ENCODE measurements at places on chromosomes 2 and 18.

GRCh38 chr2:18362696-18363095 is 197.8 kb downstream of the RDH14 start:
- no peak for DNase-seq

DNA sequence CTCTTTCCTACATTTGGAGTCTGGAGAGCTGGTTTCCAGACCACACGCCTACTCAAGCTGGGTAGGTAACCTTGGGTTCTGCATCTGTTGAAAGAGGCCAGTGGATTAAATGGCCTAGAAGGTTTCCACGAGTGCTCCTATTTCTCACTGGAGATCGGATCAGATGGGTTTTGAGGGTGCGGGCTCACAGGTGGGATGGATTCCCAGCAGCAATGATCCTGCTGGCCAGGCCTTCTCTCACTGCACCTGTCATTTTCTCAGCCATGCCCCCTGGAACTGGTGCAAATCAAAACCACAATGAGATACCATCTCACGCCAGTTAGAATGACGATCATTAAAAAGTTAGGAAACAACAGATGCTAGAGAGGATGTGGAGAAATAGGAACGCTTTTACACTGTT is 747.5 kb upstream of the RAB6C start:
- no peak for DNase-seq

GRCh38 chr2:64328415-64328722 is 125.6 kb upstream of the LGALSL start:
- no peak for DNase-seq

- no peak for DNase-seq
Observed at GRCh38 chr2:200968735-200969134, 5.3 kb upstream of the ORC2 start.

DNA sequence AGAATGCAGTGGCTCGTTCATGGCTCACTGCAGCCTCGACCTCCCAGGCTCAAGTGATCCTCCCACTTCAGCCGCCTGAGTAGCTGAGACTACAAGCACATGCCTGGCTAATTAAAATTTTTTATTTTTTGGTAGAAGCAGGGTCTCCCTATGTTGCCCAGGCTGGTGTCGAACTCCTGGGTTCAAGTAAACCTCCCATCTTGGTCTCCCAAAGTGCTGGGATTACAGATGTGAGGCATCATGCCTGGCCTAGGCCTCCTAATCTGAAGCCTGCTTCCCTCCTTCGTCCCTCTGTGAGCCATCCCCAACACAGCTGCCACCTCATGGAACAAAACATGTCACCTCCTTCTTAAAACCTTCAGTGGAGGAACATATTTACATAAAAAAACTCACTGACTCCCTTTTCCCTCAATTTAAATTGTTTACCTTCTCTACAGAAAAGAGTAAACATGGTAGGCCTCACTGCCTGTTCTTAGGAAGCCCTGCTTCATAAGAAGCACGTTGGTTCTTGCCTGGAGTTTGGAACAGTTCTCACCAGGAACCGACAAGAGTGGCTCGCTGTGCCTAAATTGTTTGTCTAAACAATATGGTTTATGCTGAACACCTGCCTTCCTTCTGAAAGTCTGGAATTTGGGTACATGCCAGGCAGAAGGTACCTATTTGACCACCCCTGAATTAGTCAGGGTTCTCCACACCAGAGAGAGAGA is 12.1 kb upstream of the RHOB start:
- DNase-seq: no peak

DNA sequence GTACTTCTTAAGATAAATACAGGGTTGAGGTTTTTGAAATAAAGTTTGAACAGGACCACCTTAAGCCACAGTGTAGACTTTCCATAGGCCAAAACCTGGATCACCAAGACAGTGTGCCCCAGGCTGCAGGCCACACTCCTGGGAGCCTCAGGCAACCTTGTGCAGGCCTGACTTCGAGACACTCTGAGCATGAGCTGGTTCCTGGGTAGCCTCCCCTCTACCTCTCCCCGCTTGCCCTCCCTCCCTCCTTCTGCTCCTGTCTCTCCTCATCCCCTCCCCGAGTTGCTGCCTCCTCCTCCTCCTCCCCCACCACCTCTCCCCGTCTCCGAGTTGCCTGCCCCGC is 10.6 kb upstream of the PROC start:
- DNase-seq: peak; percentile 49

DNA sequence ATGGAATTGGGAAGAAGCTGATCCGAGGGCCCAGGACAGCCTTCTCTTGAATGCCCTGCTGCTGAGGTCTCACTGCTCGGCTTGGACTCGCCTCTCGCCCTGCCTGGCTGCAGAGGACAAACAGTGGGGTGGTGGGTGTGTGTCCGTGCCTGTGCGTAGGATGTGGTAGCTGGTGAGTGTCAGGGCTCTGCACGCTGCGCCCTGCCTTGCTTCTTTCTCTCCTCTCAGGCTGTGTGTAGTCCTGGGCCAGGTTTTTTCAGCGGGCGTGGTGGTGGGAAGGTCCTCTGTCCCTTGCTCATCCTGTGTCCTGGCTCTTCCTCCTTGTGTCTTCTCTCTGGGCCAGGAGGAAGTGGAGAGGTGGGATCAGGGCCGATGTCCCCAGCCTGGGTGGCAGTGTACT is 44.8 kb downstream of the RRM2 start:
- no peak for DNase-seq

DNA sequence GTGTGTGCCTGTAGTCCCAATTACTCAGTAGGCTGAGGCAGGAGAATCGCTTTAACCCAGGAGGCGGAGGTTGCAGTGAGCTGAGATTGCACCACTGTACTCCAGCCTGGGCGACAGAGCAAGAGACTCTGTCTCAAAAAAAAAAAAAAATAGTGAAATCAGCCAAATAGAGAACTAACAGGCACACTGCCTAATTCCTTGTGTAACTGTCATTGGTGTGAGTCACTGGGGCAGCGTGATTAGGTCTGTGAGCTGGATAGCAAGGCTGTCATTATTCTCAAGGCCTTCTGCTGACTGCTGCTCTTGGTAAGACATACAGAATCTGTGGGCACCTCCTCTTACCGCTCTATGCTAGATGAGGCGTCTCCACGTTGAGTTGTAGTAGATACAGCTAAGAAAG is 270.3 kb downstream of the NEDD4L start:
- no peak for DNase-seq

GRCh38 chr2:45607701-45608100 is 3.4 kb downstream of the SRBD1 start:
- DNase-seq: no peak

- DNase-seq: no peak
Observed at GRCh38 chr2:220051716-220052115, 424.3 kb downstream of the SLC4A3 start.

DNA sequence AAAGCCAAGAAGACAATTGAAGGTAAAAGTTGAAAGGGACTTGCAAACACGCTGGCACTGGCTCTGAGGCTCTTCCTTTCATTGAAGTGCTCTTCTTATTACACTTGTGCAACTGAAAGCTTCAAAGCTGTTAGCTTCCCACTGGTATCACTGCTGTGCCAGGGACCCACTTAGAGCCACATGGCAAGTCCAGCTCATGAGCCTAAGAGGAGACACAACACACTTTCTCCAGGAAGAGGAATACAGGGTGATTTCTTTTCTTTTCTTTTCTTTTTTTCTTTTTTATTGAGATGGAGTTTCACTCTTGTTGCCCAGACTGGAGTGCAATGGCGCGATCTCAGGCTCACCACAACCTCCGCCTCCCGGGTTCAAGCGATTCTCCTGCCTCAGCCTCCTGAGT is 218.2 kb downstream of the ATAD2B start:
- no peak for DNase-seq
